PC-3 (cell line): ENCODE measurements at places on chromosomes 3 and 15. TPM values are rescaled to one million over a fixed set of nuclear protein-coding genes. Genes with fewer than 3 reads are reported as not detected.

GRCh38 chr3:155079746-155080487 is at the start of gene MME:
Gene MME (plus strand): TSS chr3:155080319. CDS start chr3:155084168, 3,849 bp downstream.
- DNase-seq: peak; percentile 38

DNA sequence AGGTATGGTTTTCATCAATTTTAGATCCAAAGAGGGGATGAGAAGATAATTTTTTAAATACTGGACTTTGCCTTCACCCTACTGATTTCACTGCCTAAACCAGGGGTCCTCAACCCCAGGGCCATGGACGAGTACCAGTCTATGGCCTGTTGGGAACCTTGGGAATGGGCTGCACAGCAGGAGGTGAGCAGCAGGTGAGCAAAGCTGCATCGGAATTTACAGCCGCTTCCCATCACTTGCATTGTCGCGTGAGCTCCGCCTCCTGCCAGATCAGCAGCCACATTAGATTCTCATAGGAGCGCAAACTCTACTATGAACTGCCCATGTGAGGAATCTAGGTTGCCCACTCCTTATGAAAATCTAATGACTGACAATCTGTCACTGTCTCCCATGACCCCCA is 76.3 kb upstream of the TTBK2 start:
- DNase-seq: no peak

GRCh38 chr3:12268049-12268735 is 20.7 kb upstream of the PPARG start:
- no peak for DNase-seq

- peak; percentile 9 for DNase-seq
These were observed 65.8 kb upstream of the CACNA2D3 start for GRCh38 chr3:54056521-54056920.

GRCh38 chr15:49441816-49442215 is 18.8 kb downstream of the FGF7 start:
- no peak for DNase-seq

DNA sequence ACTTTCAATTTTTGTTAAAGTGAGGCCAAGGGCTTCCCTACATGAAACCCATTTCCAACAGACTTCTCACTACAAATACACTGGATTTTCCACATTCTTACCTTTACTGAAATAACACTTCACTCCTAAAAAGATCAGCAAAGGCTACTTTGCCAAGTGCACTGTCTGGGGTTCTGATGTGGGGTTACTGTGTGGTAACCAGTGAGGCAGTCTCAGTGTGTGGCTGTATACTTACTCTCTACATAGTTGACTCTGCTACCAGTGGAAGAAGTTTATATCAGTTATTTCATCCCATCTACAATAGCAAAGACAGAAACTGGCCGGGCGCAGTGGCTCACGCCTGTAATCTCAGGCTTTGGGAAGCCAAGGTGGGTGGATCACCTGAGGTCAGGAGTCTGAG is 5.6 kb downstream of the WDR82 start:
- no peak for DNase-seq

GRCh38 chr15:69789648-69790393 is 307.9 kb downstream of the TLE3 start:
- no peak for DNase-seq

DNA sequence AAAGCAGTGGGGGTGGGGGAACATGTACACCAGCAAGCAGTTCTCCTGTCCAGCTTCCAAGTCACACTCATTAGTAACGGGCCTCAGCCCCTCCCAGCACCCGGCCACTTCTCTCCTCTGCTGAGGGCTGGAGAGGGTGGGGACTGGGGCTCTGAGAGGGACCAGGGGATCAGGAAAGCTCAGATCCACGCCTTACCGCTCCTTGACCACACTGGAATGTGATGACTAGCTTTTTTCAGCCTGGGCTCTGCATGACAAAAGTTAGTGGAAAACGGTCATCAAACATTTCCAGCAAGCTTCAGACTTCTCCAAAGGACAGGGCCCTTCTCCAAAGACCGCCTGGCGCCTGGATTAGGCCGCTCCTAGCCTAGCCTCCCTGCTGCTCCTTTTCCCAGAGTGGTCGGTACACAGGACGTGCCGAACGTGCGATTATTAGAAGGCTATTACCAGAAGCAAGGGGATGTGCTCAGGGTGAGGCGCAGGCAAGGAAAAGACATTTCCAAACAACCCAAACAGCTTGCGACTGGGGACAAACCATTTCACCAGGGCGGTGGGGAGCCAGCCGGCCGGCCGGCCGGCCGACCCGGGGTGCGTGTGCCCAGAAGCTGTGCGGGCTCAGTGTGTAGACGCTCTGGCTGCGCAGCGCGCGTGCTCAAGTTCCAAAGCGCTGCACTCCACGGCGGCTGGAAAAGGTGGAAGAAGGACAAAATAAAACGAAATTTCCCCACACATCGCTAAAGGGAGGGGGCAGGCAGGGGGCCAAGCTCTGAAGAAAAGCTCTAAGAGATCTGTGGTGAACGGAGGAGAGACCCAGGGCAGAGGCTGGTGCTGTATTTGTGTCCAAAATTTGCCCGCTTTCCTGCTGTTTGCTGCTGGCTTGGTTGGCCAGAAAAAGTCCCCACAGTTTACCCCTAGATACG is 51.0 kb upstream of the SSR3 start:
- peak; percentile 60 for DNase-seq

Gene TRIM59
- 25.3 and 26.4 TPM in 2 replicates for total RNA-seq

Gene BMF
- 0.95 and 5.2 TPM in 2 replicates for total RNA-seq

Gene CASR
- not detected in 2 replicates for total RNA-seq

Gene ECE2
- total RNA-seq: not detected in 2 replicates

Gene NEO1
- 1.2 and 3.5 TPM in 2 replicates for total RNA-seq

Gene GCNT3
- 0.18 TPM in 1 of 2 replicates, not detected in the other for total RNA-seq

Gene GPR171
- not detected in 2 replicates for total RNA-seq

Gene MPI
- 30.6 and 35.2 TPM in 2 replicates for total RNA-seq
